ENCODE measurements at places on chromosomes 1 and 21.

GRCh38 chr1:109622137-109622892 is 2.7 kb downstream of the AMPD2 start:
- no peak for DNase-seq

DNA sequence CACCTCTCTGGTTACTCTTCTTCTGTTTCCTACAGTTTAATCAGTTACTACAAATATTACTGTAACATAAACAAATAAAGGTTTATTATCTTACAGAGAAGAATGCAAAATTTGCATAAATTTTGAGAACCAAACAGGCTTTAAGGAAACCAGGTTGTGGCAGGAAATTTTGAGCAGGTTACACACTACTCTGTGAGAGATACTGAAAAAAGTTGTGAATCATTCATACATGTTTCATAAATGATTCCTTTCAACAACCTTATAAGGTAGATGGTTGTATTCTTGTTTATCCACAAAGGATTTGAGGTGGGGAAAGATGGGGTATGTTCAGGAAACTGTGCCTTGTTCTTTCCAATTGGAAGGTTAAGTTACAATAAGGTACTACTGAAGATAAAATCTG is 58.6 kb downstream of the MAST2 start:
- DNase-seq: no peak

- no peak for DNase-seq
These were observed 81.5 kb downstream of the PTGER3 start for GRCh38 chr1:70966018-70966638.

DNA sequence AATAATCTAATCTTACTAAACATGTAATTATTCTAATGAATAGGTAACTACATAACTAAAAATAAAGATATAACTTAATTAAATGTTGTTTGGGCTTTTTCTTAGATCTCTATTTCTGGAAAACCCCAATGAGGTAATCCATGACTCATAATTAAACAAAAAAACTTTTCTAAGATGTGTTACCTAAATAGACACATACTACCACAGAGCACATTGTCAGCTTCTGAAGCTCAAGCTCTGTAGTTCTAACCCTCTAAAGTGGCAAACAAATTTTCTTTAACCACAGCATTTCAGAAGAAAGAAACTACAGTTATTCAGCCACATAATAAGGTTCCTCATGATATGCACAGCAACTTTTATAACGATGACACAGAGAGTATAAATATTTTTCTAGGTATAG is 4.2 kb downstream of the OR6K3 start:
- no peak for DNase-seq

- DNase-seq: no peak
These were observed 11.9 kb upstream of the PEAR1 start for GRCh38 chr1:156881663-156882062.

GRCh38 chr1:7770997-7771822 is at the start of gene VAMP3:
TSS of gene VAMP3 (plus strand) at chr1:7771296. CDS start at chr1:7771384, 88 bp downstream.
- peak; percentile 51 for DNase-seq

DNA sequence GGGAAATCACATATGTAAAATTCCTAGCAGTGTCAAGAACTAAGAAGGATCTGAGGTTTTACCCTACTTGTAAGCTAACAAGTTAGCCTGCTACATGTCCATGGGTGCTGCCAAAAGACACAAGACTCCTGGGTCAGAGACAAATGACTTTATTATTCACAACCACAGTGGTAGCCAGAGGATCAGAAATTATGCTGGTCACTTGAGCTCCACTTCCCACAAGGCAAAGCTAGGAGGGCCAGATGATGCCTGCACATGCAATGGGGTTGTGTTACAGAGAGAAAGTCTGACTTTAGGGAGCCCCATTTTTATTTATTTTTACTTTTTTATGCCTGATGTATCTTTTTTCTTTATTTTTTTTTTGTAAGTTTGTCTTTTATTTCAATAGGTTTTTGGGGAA is 136.8 kb downstream of the S1PR1 start:
- no peak for DNase-seq

- no peak for DNase-seq
These were observed 8.9 kb upstream of the LHX8 start for GRCh38 chr1:75125161-75125726.

DNA sequence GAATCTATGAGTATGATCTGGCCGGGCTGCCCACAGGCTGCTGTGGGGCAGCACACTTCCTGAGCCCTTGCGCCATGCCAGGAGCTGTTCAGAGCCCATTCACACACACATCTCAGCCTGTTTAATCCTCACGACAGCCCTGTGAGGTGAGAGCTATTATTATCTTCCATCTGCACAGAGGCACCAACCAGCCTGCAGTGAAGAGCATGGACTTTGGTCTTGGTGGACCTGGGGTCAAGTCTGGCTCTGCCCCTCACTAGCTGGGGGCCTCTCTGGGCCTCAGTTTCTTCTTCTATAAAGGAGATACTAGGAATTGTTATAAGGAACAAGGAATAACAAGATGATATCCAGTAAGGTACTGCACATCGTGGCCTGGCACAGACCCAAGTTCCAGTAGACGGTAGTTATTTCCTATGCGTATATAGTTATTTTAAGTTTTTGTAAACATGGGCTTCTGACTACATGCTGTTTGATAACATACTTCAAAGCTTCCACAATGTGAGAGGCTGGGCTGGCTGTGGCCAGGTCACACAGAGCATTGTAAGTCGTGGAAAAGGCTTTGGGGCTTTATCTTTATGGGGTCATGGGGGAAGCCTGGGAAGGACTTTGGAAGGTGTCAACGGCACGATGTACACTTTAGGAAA is 3.4 kb upstream of the PADI2 start:
- no peak for DNase-seq

GRCh38 chr1:12450090-12450755 is 167.8 kb downstream of the DHRS3 start:
- no peak for DNase-seq

GRCh38 chr1:206479183-206480125 is 9.2 kb downstream of the IKBKE start:
- DNase-seq: no peak

DNA sequence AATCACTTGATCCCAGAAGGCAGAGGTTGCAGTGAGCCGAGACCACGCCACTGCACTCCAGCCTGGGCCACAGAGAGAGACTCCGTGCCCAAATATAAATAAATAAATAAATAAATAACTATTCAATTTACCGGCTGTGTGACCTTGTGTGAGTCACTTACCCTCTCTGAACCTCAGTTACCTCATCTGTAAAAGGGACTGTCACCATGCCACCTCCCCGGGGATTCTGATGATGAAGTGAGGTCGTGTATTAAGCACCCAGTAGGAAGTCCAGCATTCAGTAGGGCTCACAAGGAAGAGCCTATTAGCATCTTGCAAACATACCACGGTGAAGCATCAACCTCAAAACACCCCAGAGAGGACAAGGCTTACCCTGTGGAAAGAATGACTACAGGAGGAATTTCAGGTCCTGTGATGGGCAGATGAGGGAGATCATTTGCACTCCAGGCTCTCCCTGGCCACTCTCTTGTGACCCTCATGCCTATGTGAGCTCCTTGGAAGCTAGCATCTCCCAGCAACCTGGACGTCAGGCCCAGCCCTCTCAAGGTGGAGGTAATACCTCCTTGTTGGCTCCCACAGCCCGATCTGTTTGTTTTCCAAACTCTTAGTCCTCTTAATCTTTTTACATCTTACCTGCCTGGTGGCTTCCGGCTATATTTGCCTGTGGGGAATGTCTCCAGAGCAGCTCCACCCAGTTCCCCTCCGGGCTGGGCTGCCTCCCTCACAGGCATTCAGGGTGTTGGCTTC is 7.6 kb upstream of the C1QA start:
- DNase-seq: no peak

All from SW 1271 (cell line).